ENCODE measurements at places on chromosomes 7 and 10.
A peak's percentile ranks its signal among the peaks of the same experiment; 100 is the strongest.

GRCh38 chr7:70183278-70183677, 585.0 kb downstream of the AUTS2 start:
- H3K4me1 ChIP-seq: no peaks in the 10 kb centered on the region
- H3K27ac ChIP-seq: no peak overlapping the region
- H3K4me3 ChIP-seq: no peak overlapping the region
- no peaks in the 10 kb centered on the region for H3K27me3 ChIP-seq
- DNase-seq: no peak

GRCh38 chr7:155058896-155059295, 11.2 kb upstream of the HTR5A start:
- no peaks in the 10 kb centered on the region for H3K27me3 ChIP-seq
- no peak for DNase-seq
- no peaks in the 10 kb centered on the region for H3K4me1 ChIP-seq
- no peak overlapping the region for H3K27ac ChIP-seq
- no peaks in the 10 kb centered on the region for H3K36me3 ChIP-seq

- no peaks in the 10 kb centered on the region for H3K36me3 ChIP-seq
- no peaks in the 10 kb centered on the region for H3K27me3 ChIP-seq
- H3K4me3 ChIP-seq: no peak overlapping the region
- no peaks in the 10 kb centered on the region for H3K4me1 ChIP-seq
Observed at GRCh38 chr7:140416560-140416959, 12.7 kb downstream of the RAB19 start.

DNA sequence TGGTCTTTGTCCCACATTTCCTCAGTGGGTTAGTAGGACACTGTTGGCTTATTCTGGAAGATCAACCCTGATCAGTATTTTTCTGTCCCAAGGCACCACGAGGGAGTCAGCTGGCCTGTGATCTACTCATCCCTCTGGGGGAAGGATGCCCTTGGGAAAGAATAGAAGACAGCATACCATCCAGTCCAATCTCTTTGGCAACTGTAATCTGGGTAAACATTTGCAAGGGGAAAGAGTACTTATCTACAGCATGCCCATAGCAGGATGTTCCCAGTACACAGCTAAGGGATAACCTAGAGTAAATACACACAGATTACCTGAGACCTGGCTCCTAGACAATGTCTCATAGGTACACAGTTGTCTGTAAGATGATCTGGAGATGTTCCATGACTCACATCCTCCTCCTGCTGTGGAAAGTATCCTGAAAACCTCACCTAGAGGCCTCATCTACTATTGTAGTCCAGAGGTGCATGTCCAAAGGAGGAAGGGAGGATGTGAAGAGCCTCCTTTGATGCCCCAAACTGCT, 134.3 kb upstream of the VWC2 start:
- no peak overlapping the region for H3K27ac ChIP-seq
- H3K27me3 ChIP-seq: no peaks in the 10 kb centered on the region
- no peaks in the 10 kb centered on the region for H3K36me3 ChIP-seq
- H3K4me3 ChIP-seq: no peak overlapping the region

DNA sequence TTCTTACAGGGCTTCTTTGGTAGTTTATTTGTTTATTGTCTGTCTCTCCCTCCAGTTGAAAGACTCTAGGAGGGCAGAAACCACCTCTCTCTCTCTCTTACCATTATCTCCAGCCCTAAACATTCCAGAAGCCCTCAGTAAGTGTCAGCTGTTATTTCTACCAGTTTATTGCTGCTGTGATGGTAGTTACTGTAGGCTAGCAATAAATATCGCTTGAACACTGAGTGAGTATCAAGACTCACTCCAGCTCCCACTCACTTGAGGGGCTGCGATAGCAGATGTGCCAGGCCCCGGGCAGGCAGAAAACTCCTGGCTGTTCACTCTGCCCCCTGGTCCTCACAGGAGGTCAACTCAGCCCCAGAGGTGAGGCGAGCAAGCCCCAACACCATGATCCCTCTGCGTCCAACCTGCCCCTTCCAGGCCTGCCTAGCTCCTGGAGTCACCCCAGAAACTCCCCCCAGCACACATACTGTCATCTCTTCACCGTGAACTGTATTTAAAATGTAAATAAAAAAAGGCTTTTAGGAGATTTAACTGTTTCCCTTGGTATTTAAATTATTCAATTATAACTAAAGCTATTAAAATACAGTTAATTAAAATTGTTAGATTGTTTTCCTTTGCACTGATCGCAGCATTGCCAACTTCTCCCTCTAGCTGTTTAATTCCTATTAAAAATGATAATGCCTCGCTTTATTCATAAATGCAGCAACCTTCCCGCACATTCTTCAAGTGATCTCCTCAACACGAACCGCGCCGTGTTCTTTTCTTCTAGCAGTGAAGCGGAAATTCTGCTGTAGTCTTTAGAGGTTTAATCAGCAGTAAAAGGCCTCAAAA, 321.1 kb upstream of the ZMIZ1 start:
- no peaks in the 10 kb centered on the region for H3K27me3 ChIP-seq
- no peak overlapping the region for H3K4me3 ChIP-seq
- no peak overlapping the region for H3K27ac ChIP-seq
- H3K36me3 ChIP-seq: no peaks in the 10 kb centered on the region

GRCh38 chr7:155108144-155108901, 38.2 kb downstream of the HTR5A start:
- no peak for DNase-seq
- H3K36me3 ChIP-seq: no peaks in the 10 kb centered on the region
- no peaks in the 10 kb centered on the region for H3K27me3 ChIP-seq
- H3K4me3 ChIP-seq: no peak overlapping the region
- no peak overlapping the region for H3K27ac ChIP-seq

- H3K36me3 ChIP-seq: no peaks in the 10 kb centered on the region
- no peak for DNase-seq
- peak overlapping the region; percentile 63 for H3K27ac ChIP-seq
Observed at GRCh38 chr10:74293686-74294371, 142.8 kb downstream of the ADK start.

DNA sequence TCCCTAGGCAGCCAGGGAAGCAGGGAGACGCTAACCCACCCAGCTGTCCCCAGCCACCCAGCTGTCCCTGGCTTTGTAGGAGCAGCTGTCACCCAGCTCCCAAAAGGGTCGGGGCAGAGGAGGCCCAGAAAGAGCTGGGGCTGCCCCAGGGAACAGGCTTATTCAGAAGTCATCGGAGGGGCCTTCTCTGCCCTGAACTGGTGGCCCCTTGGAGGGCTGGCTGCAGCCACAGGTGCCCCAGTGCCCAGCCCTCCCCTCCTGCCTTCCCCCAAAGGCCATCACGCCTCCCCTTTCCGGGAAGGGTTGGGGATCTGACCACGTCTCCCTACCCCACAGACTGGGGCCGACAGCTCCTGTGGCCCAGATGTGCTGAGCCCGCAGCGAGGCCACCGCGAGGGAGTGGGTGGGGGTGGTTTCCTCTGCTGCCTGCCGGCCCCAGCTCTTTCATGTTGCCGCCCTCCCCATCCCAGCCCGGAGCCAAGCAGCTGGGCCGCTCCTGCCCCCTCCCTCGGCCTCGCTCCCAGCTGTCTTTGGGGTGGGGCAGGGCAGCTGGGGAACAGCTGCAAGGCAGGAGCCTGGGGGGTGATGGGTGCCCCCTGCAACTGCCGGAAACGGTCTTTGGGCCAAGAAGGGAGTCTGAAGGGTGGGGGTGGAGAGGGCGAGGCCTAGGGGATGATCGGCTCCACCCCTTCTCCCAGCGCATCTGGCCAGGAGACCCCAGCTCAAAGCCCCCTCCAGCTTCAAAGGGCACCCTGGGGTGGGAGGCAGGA, 16.8 kb downstream of the TRIM8 start:
- H3K36me3 ChIP-seq: peaks cover 28% of the 10 kb centered on the region
- no peaks in the 10 kb centered on the region for H3K27me3 ChIP-seq
- H3K4me1 ChIP-seq: peaks cover 29% of the 10 kb centered on the region
- peak overlapping the region; percentile 38 for H3K4me3 ChIP-seq
- peak overlapping the region; percentile 1 for H3K27ac ChIP-seq

DNA sequence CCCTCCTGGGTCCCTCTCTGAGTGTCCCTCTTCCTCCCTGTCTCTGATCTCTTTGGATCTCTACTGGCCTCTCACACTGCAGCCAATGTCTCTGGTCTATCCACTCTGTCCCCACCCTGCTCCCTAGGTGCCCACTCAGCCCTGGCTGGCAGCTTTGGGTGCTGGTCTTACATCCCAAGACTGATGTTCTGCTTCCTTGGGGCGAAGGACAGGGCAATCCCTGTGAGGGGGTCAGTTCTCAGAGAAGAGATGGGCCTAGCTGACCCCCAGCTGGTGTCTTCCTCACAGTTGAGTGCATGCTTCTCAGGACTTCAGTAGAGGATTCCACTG, 51.7 kb upstream of the CAMK2B start:
- DNase-seq: no peak
- H3K36me3 ChIP-seq: no peaks in the 10 kb centered on the region
- H3K27me3 ChIP-seq: no peaks in the 10 kb centered on the region

- peaks cover 41% of the 10 kb centered on the region for H3K36me3 ChIP-seq
- H3K27ac ChIP-seq: no peak overlapping the region
- H3K4me1 ChIP-seq: no peaks in the 10 kb centered on the region
- H3K4me3 ChIP-seq: no peak overlapping the region
- DNase-seq: no peak
Observed at GRCh38 chr7:42029405-42029804, 207.6 kb downstream of the GLI3 start.

- DNase-seq: no peak
- no peaks in the 10 kb centered on the region for H3K4me1 ChIP-seq
- H3K4me3 ChIP-seq: no peak overlapping the region
- H3K27me3 ChIP-seq: no peaks in the 10 kb centered on the region
- no peak overlapping the region for H3K27ac ChIP-seq
- H3K36me3 ChIP-seq: no peaks in the 10 kb centered on the region
Observed at GRCh38 chr7:45384499-45384898, 189.7 kb upstream of the ADCY1 start.

DNA sequence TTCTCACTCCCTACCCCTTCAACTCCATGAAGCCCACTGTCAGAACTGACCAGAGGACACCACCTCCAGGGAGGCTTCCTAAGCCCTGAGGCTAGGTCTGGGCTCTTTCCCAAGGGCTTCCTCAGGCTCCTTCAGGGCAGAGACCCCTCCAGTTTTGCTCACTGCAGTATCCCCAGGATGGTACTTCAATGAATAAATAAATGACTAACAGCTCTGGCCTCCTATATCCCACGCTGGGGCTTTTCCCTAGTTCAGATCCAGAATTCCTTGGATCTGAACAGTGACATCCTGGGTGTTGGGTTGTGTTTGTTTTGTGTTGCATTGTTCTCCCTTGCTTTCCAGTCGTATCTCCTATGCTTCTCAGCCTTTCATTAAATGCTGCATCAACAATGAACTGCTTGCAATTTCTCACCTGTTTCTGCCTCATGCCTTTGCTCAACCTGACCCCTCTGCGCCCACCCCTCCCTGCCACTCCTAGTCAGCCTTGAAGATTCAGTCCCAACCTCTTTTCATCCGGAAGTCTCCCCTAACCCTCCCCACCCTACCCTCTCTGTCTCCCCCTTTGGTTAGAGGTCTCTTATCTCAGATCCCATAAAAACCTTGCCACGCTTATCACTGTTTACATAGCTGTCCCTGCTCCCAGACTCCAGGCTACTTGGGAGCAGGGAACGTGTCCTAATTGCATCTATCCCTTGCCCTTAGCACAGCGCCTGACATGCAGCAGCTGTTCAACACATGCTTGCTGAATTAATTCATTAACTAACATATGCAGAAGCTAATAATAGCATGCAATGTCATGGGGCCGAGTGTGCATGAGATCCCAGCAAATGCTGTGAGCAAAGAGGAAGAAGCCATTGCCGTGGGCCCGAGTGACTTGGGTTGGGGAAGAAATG, 41.7 kb downstream of the PPP1R3C start:
- no peaks in the 10 kb centered on the region for H3K27me3 ChIP-seq
- no peak overlapping the region for H3K4me3 ChIP-seq
- peaks cover 71% of the 10 kb centered on the region for H3K4me1 ChIP-seq
- peak overlapping the region; percentile 81 for H3K27ac ChIP-seq

DNA sequence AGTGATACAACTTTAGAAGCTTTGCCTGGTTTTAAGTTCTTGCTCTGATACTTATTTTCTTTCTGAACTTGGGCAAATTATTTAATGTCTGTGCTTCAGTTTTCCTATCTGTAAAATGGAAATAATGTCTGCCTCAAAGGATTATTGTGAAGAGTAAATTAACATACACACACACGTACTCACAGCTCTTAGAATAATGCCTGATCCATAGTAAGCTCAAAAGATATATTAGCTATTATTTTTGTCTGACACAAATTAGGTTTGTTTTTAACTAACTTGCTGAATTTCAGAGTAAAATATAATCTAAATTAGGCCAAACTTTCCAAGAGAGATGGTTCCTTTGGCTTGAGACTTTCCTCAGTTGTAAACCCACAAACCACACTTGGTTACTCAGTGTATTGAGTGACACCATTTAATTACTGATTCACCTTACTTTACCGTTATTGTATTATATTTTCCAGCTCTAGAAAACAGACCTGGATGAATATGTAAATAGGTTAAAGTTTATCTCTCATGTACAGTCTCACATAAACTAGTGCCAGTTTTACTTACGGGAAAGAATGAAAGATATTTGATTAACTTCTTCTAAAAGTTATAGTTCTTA, 50.4 kb downstream of the VTI1A start:
- H3K27ac ChIP-seq: no peak overlapping the region
- H3K4me3 ChIP-seq: no peak overlapping the region

DNA sequence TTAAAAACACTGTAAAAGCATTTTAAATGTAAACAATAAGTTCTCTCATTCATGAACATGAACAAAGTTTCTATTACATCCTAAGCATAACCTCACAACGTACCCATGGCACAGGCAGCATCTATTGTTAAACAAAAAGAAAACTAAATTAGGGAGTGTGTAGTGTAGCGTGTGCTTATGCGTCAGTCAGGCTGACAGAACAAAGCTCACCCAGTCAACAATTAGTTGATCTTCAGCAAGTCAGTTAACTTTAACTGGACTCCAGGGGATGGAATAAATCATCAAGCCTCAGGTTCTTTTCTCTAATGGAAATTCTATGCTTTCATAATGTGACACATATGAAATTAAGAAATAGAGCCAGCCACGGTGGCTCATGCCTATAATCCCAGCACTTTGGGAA, 91.6 kb upstream of the ODAD2 start:
- peaks cover 48% of the 10 kb centered on the region for H3K36me3 ChIP-seq
- no peaks in the 10 kb centered on the region for H3K27me3 ChIP-seq
- DNase-seq: no peak
- H3K4me3 ChIP-seq: no peak overlapping the region
- no peak overlapping the region for H3K27ac ChIP-seq

DNA sequence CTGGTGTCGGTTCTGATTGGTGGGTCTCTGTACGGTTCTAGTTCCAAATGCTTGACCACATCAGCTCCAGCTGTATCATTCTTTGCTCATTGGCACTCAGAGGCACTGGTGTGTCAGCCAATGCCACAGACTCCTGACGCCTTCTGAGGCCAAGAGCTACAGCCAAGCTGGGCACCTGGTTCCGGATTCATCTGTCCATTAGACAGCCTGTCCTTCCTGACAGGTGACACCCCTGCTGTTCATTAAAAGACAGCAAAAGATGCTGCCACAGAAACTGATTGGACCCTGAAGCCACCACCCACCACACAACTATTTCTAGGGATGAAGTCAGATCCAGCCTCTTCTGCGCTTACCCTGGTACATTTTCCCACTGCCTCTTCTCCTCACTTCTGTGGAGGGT, 35.6 kb downstream of the COL13A1 start:
- peaks cover 3% of the 10 kb centered on the region for H3K27me3 ChIP-seq
- H3K4me1 ChIP-seq: no peaks in the 10 kb centered on the region
- DNase-seq: no peak
- H3K4me3 ChIP-seq: no peak overlapping the region
- no peak overlapping the region for H3K27ac ChIP-seq
- no peaks in the 10 kb centered on the region for H3K36me3 ChIP-seq

All from esophagus squamous epithelium (tissue), 5 donors.